Body of pancreas (tissue), 4 donors: ENCODE measurements at places on chromosomes 3 and 15. TPM values are rescaled to one million over a fixed set of nuclear protein-coding genes. Genes with fewer than 3 reads are reported as not detected.

Gene LIPC
- total RNA-seq, result 2.3 TPM

Gene MNS1
- total RNA-seq, result 4.0 TPM

Gene CACNA1D
- 20.4 TPM for total RNA-seq

GRCh38 chr3:3080309-3080708 is 29.9 kb downstream of the IL5RA start:
- DNase-seq, result no peak
- H3K27ac ChIP-seq, result no peak overlapping the region
- H3K4me1 ChIP-seq, result no peaks in the 10 kb centered on the region
